ENCODE measurements at places on chromosomes 6 and 20. TPM values are rescaled to one million over a fixed set of nuclear protein-coding genes. Genes with fewer than 3 reads are reported as not detected.

CEP85L gene
- 40.3 TPM for total RNA-seq

KHDRBS2 gene
- total RNA-seq, result not detected

STMN3 gene
- 17.8 TPM for total RNA-seq

GGTLC1 gene
- not detected for total RNA-seq

GJE1 gene
- not detected for total RNA-seq

ZNF184 gene
- total RNA-seq, result 10.4 TPM

COX4I2 gene
- not detected for total RNA-seq

COL21A1 gene
- not detected for total RNA-seq

HLA-DQB2 gene
- not detected for total RNA-seq

BPIFB1 gene
- total RNA-seq, result not detected

ADAM33 gene
- not detected for total RNA-seq

DLK2 gene
- 1.0 TPM for total RNA-seq

METTL24 gene
- total RNA-seq, result not detected

TRDN gene
- not detected for total RNA-seq

BMP2 gene
- not detected for total RNA-seq

PTK6 gene
- not detected for total RNA-seq

C6orf141 gene
- 0.43 TPM for total RNA-seq

SAMD5 gene
- total RNA-seq, result not detected

GRCh38 chr6:162294029-162294428 is 433.5 kb downstream of the PRKN start:
- no peak for DNase-seq

- DNase-seq, result no peak
Measured at GRCh38 chr6:14598017-14598864, 480.7 kb downstream of the CD83 start.

DNA sequence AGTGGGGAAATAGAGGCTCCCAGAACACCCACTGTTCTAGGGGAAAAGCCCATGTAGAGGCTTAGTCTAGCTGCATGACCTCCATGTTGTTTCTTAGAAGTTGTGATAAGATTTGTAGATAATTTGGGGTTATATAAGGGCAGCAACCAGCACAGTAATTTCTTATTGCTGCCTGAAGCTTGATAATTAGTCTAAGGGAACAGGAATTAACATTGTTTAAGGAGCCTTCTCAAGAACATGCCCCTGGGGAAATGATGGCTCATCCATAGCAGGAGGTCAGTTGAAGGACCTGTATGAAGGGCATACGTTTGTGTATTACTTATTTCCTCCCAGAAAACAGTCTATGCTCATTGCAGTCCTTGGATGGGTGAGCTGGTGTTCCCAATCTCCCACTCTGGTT is 170.7 kb upstream of the SCGN start:
- no peak for DNase-seq

DNA sequence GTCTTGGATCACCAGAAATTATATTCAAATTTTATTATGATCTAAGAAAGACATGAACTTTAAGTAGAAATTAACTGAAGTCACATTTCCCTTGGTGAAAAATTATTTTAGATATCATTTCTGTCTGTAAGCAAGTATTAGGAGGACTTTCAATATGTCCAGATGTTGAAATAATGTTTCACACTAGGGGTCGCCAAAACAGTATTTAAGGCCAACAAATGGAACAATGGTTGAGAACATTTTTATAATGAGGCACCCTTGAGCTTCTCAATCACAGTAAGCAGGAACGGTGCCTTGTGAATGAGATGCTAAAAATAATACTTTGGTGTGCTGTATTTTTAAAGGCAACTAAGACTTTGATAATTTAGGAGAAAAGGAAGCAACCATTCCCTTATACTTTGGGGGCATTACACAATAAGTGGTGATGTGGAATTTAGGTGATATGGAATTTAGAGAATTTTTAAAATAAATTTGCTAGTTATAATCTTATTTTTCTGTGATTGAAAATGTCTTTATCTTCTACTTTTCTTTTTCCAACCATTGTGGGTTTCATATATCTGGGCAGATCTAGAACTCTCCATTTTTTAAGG is 9.6 kb upstream of the SF3B5 start:
- peak; percentile 45 for DNase-seq

- no peak for DNase-seq
Measured at GRCh38 chr6:87972279-87972678, 75.4 kb upstream of the SPACA1 start.

GRCh38 chr6:76052314-76052713 is 20.1 kb downstream of the IMPG1 start:
- no peak for DNase-seq

DNA sequence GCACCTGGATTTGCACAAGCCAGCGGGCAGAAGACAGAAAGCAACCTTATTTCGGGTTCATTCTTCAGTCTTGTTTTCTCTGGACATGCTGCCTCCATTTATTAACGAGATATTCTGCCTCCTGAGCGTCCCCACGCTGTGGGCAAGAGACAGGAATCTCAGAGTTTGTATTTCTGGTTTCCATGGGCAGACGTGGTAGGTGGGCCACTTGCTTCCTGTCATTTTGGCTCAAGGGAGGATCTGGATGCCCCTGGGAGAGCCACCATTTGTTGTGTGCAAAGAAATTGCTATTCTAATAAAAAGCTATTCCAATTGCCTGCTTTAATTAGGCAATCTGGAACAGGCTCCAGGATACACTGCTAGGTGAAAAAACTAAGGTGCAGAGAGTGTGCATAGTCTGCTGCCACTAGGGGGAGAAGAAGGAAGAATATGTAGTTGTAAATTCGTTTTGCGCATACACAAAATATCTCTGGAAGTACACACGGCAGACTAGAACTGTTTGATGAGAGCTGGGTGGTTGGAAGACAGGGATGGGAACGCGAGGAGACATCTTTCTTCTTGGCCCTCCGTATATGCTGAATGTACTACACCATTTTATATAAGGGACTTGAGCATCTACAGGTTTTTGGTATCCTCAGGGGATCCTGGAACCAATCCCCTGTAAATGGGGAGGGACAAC is 30.1 kb upstream of the SLC16A10 start:
- DNase-seq, result no peak

DNA sequence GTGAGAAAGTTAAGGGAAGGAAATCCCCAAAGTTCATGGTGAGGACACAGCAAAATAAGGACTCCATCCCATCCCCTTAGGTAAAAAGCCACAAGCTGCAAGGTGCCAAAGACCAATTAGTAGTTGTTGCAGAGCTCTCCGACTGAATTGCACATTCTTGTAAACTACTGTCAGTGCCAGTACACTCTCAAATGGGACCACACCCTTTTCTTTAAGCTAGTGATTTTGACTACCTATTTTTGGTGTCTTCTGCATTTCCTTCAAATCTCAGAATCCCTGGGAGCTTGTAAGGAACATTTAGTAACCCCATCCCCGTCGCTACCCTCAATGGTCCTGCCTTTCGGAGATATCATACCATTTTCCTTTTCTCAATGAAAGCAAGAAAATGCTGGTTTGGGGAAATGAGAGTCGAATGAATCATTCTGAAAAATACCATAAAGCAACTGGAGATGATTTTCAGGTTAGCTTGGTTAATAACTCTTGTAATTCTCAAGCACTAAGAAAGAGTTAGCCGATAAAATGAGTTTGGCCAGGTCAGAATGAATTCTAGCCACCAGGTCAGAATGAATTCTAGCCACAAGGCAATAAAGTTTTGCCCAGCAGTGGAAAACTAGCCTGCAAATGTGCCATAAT is 5.2 kb upstream of the HMGN3 start:
- DNase-seq, result no peak

- DNase-seq, result no peak
Measured at GRCh38 chr6:22132656-22133055, 164.2 kb downstream of the PRL start.

- DNase-seq, result peak; percentile 5
Measured at GRCh38 chr20:40251284-40251932, 437.6 kb downstream of the MAFB start.

DNA sequence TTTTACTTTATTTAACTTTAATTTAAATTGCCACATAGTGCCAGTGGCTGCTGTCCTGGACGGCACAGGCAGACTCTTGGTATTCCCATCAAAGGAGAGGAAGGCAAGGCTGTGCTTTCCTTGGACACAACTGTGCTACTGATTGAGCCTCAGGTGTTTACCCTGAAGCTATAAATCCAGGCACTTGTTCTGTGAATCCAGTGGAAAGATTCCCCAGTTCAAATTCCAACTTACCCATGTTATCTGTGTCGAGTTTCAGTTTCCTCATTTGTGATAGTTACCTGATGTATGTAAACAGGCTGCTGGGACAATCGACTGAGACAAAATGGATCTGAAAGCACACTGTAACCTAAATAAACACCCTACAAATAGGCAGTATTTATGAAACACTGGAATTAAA is 57.2 kb downstream of the PLAGL1 start:
- DNase-seq, result no peak

DNA sequence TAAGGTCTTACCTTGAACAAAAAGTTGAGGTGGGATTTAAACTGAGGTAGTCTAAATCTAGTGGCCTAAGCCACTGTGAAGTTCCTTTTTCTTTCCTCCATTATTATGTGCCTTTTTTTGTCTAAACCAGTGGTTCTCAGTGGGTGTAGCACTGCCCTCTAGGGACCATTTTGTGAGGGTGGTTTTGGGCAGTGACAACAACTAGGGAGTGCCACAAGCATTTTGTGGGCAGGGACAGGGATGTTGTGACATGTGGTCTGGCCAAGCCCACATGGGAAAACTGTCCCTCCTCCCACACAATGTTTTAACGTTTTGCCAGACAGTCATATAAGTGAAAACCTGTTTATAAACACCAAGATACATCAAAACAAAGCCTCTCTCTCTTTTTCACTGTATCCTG is 899.4 kb upstream of the FLRT3 start:
- peak; percentile 33 for DNase-seq

- peak; percentile 40 for DNase-seq
Measured at GRCh38 chr6:125910527-125910926, 46.0 kb upstream of the HINT3 start.

GRCh38 chr20:51014797-51015722 is 7.8 kb downstream of the KCNG1 start:
- DNase-seq, result peak; percentile 46

- DNase-seq, result no peak
Measured at GRCh38 chr6:169885831-169886230, 134.4 kb downstream of the ERMARD start.

- DNase-seq, result no peak
Measured at GRCh38 chr6:50935442-50935841, 116.8 kb downstream of the TFAP2B start.

- no peak for DNase-seq
Measured at GRCh38 chr6:31525932-31526591, 2.7 kb upstream of the MCCD1 start.

- no peak for DNase-seq
Measured at GRCh38 chr6:170034294-170034693, 256.6 kb downstream of the DLL1 start.

GRCh38 chr20:11403711-11404110 is 514.0 kb upstream of the BTBD3 start:
- no peak for DNase-seq

GRCh38 chr20:34528921-34529297 is 12.7 kb downstream of the DYNLRB1 start:
- DNase-seq, result no peak

- DNase-seq, result no peak
Measured at GRCh38 chr6:129297592-129297991, 412.4 kb downstream of the ARHGAP18 start.

DNA sequence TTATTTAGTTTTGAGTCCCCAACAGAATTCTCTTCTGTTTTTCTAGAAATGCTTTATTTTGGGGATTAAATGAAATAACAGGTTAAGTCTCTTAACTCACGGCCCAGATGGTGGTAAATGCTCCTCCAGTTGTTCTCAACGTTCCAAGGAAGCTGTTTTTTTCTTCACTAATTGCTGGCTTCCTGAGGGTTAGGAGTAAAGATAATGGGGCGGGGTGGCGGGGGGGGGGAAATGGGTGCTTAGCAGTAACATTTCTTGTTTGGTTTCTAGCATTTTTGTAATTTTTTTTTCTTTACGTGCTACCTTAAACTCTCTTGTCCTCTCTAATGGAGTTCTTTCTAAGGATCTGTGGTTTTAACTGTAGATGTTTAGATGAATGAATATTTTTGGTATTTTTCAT is 2.2 kb downstream of the SRSF3 start:
- no peak for DNase-seq

DNA sequence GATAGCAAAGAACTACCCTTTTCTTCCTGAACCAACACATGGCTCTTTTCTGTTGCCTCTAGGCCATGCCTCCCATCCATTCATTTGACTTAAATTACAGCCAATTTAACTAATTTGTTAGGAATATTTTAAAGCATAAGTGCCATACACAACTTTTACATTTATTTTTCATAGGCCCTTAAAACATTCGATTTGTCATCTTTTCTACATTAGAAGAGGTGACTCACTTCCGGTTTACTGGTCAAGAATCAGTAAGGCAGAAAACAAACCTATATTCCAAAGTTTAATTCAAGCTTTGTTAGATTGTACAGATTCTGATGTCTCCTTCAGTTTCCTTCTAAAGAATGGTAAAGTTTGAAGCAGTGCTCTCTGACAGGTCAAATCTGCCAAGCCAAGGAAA is 344.3 kb downstream of the SAMD5 start:
- no peak for DNase-seq

- no peak for DNase-seq
Measured at GRCh38 chr6:45917439-45917838, 98.2 kb downstream of the CLIC5 start.

GRCh38 chr20:17868700-17869231 is 99.8 kb downstream of the SNX5 start:
- DNase-seq, result no peak

Data from activated CD8-positive, alpha-beta T cell treated with anti-CD3 and anti-CD28 coated beads for 36 hours (primary cell).